ENCODE measurements at places on chromosomes 3 and 15.

- no peak for DNase-seq
Measured at GRCh38 chr3:64878362-64878761, 190.6 kb upstream of the ADAMTS9 start.

GRCh38 chr15:77830051-77830468 lies 197.3 kb upstream of the LINGO1 start:
- DNase-seq: no peak

GRCh38 chr3:172329070-172329469 lies 119.2 kb downstream of the GHSR start:
- no peak for DNase-seq

DNA sequence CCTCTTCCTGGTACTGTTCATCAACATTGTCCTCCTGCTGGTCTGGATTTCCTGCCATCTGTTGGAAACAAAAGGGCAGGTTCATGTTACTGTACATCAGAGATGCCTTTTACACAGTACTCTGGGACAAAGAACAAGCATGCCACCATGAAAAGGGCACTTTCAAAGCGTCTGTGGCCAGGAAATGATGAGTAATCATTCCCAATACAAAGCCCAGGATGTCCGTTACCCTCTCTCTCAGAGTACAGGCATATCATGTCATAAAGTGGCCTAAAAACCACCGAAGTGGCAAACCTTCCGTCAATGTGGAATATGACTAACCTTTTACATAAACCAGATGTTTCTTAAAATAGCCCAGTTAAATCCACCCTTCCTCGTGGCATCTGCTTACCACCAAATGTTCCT lies 71.2 kb downstream of the GOLIM4 start:
- no peak for DNase-seq

DNA sequence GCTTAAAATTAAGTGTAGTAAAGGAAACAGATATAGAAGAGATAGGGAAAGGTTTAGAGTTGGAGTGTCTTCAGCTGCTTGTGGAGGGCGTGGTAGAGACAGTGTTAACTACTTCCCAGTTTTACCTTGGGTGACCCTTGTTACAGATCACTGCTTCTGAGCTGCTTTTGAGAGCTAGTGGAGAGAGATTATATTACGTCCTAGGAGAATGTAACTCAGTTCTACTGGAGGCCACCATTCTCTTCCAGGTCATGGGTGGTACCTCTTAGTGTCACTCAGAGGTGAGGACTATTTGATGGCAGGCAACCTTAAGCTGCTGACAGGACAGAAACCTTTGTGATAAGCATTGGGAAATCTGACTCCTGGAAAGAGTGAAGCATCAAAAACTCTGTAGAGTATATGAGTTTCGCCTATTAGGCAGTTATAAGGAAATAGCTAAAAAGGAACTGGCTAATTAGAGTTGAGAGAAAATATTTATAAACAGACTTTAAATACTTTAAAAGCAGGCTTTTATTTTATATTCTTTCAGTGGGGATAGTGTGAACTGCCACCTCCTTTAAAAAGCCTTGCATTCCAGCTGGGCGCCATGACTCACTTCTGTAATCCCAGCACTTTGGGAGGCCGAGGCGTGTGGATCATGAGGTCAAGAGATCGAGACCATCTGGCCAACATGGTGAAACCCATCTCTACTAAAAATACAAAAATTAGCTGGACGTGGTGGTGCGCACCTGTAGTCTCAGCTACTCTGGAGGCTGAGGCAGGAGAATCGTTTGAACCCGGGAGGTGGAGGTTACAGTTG lies 106.5 kb downstream of the ZNF609 start:
- no peak for DNase-seq

DNA sequence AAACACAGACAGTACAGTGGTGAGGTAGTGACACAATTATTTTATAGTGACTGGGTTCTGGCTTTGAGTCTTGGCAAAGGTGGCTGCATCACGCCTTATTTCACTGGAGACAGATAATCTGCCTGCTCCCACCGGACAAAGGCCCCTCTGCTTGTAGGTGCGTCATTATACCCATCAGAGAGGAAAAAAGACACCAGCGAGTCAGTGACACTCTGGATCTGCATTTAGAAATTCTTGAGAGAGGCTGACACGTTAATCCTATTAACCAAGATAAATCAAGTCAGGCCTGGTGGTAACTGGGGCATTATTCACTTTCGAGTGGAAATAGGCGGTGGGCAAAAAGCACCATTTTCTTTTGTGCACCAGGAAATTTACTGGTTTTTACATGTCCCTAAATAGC lies 76.2 kb downstream of the NR2F2 start:
- DNase-seq: no peak

DNA sequence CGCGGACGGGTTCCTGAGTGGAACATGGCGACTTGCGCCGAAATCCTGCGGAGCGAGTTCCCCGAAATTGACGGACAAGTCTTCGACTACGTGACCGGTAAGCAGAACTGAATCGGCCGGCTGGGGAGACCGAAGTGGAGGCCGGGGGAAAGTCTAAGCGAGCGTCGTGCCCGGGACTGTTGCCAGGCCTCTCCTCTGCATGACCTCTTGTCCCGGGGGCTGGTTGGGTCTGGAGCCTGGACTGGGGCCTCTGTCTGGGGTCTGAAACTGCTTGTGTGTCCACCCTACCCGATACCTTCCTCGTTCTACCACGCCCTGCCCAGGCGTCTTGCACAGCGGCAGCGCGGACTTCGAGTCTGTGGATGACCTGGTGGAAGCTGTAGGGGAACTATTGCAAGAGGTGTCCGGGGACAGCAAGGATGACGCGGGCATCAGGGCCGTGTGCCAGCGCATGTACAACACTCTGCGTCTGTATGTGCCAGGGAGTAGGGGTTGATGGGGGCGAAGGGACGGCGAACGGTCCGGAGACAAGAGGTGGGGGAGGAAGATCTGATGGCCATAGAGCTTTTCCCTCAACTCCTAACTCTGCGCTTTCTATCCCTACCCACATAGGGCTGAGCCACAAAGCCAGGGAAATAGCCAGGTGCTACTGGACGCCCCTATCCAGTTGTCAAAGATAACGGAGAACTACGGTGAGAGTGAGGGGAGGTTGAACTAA lies at the start of gene ABCF3:
Gene ABCF3 (plus strand): TSS at position 16 of the 718 bp plus-strand sequence. CDS start 9 bp downstream, at position 25.
- DNase-seq: no peak

DNA sequence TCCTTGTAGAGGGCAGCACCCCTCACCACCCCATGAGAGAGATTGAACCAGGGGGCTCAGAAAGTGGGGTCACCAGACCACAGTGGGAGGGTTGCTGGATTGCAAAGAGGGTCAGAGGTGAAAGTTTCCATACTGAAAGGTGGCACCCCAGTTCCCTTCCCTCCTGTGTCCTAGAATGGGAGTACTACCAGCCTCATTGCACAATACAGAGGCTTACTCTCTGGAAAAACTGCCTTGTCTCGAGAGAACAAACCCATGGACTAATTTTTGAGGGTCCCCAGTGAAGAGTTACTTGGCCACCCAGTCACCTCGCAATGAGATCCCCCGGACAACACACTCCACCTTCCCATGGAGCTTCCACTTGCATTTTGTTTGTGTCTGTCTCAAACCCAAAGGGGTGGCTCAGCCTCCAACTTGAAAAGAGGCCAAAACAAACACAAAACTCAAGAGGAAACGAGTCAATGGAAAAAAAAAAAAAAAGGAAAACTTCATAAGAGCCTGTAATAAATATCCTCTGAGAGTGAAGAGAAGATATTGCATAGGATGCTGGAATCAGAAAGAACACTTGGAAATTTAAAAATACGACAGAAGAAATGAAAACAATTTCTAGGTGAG lies 18.6 kb downstream of the MESP2 start:
- DNase-seq: no peak

Data from NCI-H1048 (cell line).